Left ventricle myocardium superior (tissue), 1 donor: ENCODE measurements at places on chromosomes 2 and 18. TPM values are rescaled to one million over a fixed set of nuclear protein-coding genes. Genes with fewer than 3 reads are reported as not detected.

DNA sequence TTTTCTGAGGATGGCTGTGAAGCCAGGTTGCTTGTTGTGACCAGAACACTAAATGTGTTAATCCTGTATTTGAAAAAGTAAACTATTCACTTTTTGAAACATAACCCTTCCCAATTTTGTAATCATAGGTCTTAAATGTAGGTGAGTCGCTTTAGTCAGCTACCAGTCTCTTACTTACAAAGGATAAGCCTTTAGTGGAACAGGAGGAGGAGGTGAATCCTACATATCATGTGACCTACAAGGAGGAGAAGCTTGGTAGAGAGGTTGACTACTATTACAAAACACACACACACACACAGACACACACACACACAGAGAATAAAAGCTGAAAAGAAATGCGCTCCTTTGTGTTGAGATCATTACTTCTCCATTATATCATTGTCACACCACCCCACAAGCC, 59.9 kb upstream of the SPAG16 start:
- no peak for DNase-seq

GRCh38 chr2:142878031-142878678, 691 bp downstream of the KYNU start:
- no peak for DNase-seq

Gene GKN1
- not detected for total RNA-seq

- no peak for DNase-seq
Measured at GRCh38 chr2:224155896-224156295, 116.8 kb upstream of the SERPINE2 start.

- no peak for DNase-seq
Measured at GRCh38 chr18:75698861-75699260, 271.4 kb upstream of the SMIM21 start.

Gene CXXC1
- total RNA-seq, result 38.2 TPM

DNA sequence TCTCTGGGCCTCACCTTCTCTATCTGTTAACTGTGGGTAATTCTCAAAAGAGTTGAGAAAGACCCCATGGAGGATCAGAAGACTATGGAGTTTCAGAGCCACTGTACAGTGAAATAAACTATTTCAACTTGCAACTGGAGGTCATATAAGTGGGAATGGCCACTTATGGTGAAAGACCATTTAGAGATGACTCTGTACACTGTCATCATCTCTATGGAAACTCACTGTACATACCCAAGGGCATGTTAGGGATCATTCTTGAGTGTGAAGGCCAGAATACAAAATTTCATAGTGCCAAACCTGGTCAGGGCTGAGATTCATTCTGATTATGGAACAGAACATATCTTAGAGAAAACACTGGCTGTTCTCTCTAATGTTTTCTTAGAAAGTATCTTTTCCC, 149.3 kb downstream of the KLHL14 start:
- no peak for DNase-seq

Gene BOLL
- total RNA-seq, result not detected

Gene SERPINB3
- total RNA-seq, result not detected

Gene LRRC30
- not detected for total RNA-seq

Gene INPP5D
- total RNA-seq, result 5.8 TPM

DNA sequence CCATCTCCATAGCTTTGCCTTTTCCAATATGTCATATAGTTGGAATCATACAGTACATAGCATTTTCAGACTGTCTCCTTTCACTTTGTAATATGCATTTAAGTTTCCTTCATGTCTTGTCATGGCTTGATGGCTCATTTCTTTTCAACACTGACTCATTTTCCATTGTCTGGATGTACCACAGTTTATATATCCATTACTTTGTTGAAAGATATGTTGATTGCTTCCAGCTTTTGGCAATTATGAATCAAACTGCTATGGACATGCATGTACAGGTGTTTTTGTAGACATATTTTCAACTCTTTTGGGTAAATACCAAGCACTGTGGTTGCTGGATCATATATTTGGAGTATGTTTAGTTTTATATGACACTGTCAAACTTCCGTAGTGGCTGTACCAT, 26.3 kb downstream of the ACSL3 start:
- DNase-seq, result no peak

DNA sequence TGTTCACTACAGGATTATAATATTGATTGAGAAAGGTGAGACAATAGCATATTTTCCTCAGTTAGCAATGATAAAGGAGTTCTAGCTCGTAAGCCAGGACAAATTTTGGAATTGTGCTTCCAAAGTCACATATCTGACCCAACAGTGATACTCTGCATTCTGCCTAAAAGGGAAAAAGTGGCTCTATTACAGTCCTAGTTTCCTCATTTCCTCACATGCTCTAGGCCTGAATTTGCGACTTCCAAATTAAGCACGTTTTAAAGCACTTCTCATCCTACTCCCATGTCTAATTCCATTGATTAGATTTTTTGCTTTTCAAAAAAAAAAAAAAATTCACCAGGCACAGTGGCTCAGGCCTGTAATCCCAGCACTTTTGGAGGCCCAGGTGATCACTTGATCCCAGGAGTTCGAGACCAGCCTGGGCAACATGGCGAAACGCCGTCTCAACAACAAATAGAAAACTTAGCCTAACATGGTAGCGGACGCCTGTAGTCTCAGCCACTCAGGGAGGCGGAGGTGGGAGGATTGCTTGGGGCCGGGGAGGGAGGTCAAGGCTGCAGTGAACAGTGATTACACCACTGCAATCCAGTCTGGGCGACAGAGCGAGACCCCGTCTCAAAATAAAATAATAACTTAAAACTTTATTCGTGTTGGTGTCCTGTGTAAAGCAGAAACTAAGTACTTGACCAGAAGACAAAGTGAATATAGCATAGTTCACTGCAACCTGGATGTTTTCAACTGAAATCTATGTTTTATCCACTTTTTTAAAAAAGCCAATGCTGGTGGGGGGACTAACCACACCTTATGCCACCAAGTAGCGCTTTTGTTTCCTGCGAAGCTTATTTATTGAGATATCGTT, 1.5 kb downstream of the ESCO1 start:
- DNase-seq, result no peak

Gene EIF2AK2
- 18.2 TPM for total RNA-seq

DNA sequence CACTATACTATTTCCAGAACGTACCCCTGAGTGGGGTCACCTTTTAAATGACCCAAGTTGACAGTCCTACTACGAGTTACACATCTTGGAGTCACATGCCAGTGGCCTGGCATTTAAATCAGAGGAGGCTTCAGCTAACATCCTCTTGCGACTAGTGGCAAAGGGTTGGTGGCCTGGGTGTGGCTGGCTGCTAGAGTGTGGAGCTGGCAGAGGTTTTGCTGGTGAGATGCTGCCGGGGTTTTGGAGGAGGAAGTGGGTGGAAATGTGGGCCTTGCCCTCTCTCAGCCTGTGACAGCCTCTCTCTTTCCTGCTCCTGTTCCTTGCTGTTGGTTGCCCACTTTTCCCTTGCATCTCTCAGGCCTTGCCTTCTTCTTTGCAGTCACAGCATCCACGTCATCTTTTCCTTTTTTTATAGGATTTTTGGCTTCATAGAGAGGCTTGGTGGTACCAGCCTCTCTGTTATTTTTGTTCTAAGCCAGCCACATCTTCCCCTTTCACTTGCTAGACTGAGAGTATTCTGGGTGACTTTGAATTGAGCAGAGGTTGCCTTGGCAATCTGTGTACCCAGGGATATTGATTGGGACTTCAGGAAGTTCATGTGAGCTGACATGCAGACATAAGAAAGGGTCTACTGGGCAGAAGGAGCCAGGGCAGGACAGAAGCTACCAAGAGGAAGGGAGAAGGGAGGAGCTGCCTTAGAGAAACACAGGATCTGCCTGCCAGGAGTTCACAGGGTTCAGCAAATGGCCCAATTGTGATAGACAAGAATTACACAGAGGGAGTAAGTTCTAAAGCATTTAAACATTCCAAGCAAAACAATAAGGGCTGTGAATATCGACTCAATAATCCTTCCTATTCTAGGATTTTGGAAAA, 55.4 kb downstream of the CDC42EP3 start:
- DNase-seq, result peak; percentile 55

DNA sequence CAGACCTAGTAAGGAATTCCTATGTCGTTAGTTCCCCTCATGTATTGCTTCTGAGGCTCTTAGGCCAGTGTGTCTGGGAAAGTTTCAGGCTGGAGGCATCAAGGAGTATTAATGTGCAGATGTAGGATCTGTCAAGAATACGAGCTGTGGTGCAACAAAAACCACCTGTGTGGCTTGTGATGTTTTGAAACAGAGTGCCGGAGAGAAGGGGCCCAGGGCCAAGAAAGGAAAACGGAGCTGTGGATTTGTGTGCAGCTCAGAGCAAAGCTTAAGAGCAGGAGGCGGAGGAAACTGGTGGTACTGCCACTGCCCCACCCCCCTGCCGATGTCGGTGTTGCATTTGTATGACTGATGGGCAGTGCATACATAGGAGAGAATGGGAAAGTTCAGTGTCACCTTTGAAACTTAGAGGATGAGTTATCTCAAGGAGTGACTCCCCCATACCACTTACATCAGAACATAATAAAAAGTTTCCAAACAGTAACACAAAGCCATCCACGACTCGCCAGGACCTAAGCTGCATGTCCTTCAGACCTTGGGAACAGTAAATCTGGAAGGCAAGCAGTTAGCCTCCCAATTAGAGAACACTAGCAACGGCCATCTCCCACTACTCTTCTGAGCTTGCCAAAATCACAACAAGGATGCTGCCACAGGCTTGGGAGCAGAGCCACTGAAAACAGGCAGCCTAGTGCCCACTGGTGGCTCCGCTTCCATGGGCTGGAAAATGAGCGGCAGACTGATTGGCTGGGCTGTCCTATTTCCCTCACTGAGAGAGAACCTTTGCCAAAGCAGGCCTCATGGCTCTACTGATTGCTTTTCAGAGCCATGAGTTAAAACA, 152.7 kb upstream of the NT5C1B start:
- peak; percentile 57 for DNase-seq

- DNase-seq, result no peak
Measured at GRCh38 chr2:72669121-72669520, 156.7 kb downstream of the EXOC6B start.

GRCh38 chr2:212548455-212548819, 9.8 kb upstream of the ERBB4 start:
- DNase-seq, result no peak

- DNase-seq, result no peak
Measured at GRCh38 chr2:47006374-47007222, 91.0 kb upstream of the MCFD2 start.

DNA sequence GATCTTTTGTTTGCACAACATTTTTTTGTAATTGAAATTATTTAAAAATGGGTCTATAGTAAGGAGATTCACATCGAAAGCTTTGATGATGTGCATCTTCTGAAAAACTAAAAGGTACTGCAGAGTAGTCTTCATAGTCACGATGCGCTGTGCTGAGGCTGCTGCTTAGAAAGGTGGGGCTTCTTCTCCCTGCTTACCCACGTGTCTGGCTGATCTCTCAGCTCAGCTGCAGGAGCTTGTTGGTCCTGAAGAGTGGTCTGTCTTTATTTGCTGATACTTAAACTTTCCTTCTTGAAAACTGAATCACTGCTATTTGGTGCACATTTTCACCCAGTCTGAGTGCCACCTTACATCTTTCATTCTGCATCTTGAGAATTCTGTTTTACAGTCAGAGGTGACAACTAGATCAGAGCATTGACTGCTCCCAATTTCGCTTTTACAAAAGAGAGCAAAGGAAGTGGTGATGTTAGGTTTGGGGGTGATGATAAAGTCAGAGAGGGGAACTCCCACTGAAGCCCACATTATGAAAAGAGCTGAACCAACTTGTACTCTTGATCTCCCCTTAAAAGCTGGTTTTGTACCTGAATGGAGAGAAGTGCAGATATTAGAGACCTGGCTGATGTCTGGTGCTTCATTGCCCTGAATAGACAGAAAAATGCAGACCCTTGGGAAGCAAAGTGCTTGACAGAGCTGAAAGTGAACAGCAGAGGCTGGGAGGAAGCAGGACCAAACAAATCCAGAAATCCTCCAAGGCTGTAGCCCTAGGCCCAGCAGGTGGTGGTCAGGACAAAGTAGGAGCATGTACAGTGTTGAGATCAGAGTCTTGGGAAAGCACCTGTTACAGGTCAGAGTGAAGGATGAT, 984.5 kb downstream of the TSN start:
- no peak for DNase-seq

Gene ESPNL
- total RNA-seq, result not detected

DNA sequence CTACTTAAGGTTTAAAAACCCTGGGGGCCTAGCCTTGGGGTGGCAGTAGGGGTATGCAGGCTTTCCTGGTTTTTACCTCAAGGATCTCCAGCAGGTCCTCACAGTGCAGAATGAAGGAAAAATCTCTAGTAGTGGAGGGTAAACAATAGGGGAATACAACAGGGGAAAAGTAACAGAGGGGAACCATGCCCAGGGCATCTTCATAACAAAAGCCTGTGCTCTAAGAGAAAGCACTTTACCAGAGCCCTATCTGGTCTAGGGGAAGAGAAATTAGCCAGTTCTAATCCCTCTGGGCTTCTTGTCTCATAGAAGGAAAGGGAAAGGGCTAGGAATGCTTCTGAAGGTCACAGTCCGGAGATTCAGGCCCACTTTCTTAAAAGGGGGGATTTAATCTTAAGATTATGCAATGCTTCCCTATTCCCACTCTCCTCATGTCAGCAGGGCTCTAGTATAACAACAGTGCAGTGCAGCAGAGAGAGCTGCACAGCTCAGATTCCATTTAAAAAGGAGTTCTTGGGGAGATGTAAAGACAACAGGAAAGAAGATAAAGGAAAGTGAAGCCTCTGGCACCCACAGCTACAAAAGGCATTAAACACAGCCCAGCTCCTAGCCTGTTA, 149.0 kb upstream of the CYP1B1 start:
- no peak for DNase-seq

- no peak for DNase-seq
Measured at GRCh38 chr2:96642564-96643360, at the start of gene FER1L5. Gene FER1L5 (plus strand): TSS chr2:96642764. CDS start chr2:96642837, 73 bp downstream.

GRCh38 chr2:10038123-10038522, 5.2 kb upstream of the KLF11 start:
- no peak for DNase-seq

GRCh38 chr2:67039517-67040103, 357.5 kb upstream of the ETAA1 start:
- DNase-seq, result no peak

DNA sequence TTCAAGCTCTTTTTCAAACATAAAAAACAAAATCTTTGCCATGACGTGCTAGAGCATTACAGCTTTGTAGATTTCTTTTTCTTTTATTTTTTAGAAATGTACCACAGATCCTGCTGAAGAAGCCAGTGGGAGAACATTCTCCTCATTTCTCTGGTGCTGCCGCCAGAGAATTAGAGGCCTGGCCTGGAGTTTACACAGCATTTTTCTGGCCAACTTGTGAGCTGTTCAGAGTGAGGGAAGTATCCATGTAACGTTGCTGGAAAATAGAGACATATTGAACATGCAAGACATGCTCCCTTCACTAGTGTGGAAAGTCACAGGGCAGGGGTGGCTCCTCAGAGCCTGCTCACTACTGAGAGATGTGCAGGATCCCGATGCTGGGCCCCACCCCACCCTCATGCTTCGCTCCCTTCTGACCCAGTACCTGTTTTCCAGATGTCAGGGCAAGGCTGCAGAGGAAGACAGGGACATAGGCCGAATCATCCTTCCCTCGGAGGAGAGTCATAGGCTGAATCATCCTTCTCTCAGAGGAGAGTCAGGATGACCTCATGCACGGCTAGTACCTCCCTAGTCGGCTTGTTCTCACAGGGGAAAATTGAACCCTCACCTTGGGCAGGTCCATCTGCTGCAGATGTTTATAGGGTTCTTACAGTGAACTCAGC, 298.5 kb downstream of the INSIG2 start:
- DNase-seq, result no peak

- no peak for DNase-seq
Measured at GRCh38 chr2:53752385-53752784, 15.2 kb upstream of the CHAC2 start.

GRCh38 chr2:121076498-121076820, 208.5 kb downstream of the TFCP2L1 start:
- no peak for DNase-seq

GRCh38 chr18:13910501-13910900, 4.8 kb downstream of the MC2R start:
- DNase-seq, result no peak

- DNase-seq, result no peak
Measured at GRCh38 chr18:50475538-50476193, 84.2 kb upstream of the MAPK4 start.
